RCC 7860 (cell line): ENCODE measurements at places on chromosomes 13 and 19.
A peak's percentile ranks its signal among the peaks of the same experiment; 100 is the strongest.

DNA sequence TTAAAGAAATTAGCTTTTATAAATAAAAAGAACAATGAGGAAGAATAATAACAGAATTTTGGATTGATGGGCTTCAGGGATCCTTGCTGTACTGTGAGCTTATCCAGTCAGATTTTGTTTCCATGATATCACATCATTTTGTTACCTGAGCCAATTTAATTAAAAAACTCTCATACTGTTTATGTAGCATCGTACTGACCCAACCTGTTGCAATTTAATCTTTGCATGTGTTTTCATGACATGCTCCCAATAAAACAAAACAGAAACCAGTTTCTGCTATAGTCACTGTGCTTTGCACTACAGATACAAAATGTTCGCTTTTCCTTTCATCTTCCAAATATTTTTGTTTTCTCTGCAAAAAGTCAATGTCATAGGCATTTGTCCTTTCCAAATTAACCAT, 109.7 kb upstream of the RNF113B start:
- DNase-seq, result no peak

DNA sequence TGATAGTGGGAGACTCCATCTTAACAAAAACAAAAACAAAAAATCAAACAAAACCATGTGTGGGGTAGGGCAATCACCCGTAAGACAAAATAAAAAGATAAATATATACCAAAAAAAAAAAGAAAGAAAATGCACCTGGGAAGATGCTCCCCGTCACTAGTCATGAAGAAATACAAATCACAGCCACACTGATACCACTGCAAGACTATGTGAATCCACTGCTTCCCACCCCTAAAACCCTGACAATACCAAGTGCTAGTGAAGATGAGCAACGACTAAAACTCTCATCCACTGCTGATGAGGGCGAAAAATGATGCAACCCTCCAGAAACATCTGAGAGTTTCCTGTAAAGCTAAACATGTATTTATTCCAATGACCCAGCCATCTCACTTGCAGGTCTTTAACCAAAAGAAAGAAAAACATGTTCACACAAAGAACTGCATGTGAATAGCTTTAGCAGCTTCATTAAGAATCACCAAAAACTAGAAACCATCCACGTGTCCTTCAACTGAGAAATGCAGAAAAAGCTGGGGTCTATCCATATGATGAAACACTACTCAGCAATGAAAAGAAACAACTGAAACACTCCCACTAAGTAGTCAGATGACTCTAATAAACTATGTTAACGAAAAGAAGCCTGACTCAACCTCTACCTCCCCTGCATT, 31.7 kb downstream of the BRD4 start:
- no peak for DNase-seq

GRCh38 chr19:38319421-38320258, at the start of gene KCNK6:
TSS of gene KCNK6 (plus strand) at chr19:38319845. CDS start at chr19:38319951, 106 bp downstream.
- DNase-seq, result no peak

DNA sequence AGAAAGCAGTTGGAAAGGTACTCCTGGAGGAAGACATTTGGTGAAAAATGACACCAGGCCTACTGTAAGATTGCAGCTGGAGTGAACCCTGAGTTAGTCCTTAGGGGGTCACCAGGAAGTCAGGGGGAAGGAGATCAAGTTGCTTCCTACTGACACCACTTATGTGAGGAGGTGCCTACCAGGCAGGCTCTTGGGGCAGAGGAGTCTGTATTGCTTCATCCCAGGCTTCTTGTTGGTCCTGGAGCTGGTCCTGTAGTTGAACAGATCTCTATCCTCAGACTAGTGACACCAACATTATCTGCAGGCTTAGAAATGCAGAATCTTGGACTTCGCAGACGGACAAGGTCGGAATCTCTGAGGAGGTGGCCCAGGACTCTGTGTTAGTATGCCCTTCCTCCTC, 116.0 kb upstream of the ARGLU1 start:
- DNase-seq, result no peak

DNA sequence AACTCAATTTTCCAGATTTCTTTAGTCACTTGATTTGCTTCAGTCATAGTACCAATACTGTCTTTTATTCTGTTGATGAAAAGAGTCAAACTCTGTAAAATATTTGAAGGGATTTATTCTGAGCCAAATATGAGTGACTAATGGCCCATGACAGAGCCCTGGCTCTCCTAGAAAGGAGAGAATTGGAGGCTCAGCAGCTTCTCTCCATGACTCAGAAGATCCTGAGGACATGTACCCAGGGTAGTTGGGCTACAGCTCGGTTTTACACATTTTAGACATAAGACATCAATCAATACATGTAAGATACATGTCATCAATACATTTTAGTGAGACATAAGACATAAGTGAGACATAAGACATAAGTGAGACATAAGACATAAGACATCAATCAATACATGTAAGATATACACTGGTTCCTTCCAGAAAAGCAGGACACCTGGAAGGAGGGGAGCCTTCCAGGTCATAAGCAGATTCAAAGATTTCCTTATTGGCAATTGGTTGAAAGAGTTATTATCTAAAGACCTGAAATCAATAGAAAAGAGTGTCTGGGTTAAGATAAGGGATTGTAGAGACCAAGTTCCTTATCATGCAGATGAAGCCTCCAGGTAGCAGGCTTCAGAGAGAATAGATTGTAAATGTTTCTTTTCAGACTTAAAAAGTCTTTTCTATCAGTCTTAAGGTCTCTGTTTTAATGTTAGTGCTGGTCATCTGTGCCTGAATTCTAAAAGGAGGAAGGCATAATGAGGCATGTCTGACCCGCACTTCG, 179.8 kb upstream of the RFC3 start:
- no peak for DNase-seq

DNA sequence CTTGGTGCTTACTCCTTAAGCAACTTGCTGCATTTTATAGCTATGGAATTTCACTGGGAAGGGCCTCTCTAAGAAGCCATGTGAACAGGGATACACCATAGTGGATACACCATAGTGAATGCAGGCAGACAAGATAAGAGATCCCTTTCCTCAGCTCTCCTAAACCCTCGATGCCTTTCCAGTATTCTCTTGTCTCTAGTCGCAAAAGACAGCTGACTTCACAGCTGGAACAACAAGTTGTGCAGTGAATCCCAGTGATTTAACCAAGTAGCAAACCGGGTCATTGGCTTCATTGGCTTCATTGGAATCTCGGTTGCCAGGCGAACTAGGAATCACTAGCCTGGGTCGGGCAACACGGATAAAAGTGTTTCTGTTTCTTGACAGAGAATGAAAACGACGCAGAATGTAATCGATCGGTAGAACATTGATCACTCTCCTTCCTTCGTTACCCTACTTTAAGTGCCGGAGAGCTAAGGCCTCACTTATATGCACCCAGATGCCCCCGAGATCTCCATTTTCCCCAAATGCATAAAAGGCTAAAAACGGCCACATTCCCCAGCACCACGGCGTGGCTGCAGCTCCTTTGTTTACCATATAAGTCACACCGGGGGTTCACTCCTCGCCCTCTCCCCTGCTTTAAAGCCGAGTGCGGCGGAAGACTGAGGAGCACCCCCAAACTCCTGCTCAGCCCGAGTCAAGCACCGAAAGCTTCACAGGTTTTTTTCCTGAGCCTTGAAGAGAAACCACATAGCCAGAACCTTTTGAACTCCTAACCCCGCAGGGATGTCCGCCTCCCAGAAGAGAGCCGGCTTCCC, 674 bp downstream of the TRPC4 start:
- peak; percentile 7 for DNase-seq

- DNase-seq, result no peak
Measured at GRCh38 chr13:48318821-48319511, 15.4 kb downstream of the RB1 start.

DNA sequence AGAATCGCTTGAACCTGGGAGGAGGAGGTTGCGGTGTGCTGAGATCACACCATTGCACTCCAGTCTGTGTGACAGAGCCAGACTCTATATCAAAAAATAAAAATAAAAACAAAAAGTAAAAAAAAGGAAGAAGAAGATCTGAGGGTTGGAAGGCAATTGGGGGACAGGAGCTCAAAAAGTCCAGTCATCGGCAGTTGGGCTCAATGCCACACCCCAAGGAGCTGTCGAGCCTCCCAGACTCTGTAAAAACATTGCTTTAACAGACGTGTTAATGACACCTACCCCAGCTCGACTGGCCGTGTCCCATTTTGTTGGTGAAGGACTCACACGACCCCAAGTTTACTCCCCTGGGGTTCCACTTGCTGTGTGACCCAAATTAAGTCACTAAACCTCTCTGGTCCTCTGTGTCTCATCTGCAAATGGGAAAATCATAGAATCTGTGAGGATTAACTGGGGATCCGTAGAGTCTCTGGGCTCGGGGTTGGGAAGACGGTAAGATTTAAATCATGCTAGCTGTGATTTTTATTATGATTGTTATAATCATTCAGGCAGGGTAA, 7.0 kb downstream of the GNA15 start:
- no peak for DNase-seq

- no peak for DNase-seq
Measured at GRCh38 chr13:98416408-98416807, 160.5 kb downstream of the STK24 start.

DNA sequence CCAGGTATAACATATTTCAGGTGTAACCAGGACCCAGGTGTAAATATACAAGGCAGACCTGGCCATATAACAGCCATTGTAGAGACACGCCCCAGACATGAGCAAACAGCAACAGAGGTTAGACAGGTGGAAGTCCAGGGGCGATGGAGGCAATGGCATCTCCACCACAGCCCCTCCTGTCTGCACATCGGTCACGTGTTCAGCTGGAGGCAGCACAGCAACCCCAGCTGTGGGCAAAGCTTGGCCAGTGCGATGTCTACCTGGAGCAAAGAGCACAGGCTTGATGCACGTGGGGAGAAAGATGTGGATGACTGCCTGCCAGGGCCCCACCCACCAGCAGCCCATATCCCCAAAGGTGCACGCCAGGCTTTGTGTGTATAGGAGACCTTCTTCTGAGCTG, 4.4 kb downstream of the CYP4F2 start:
- DNase-seq, result no peak

GRCh38 chr19:9552536-9553274, 14.3 kb upstream of the ZNF426 start:
- DNase-seq, result no peak

GRCh38 chr19:38731654-38732301, 12.5 kb downstream of the CAPN12 start:
- DNase-seq, result no peak

- DNase-seq, result peak; percentile 99
Measured at GRCh38 chr19:2627319-2627829, 75.1 kb downstream of the GNG7 start.

DNA sequence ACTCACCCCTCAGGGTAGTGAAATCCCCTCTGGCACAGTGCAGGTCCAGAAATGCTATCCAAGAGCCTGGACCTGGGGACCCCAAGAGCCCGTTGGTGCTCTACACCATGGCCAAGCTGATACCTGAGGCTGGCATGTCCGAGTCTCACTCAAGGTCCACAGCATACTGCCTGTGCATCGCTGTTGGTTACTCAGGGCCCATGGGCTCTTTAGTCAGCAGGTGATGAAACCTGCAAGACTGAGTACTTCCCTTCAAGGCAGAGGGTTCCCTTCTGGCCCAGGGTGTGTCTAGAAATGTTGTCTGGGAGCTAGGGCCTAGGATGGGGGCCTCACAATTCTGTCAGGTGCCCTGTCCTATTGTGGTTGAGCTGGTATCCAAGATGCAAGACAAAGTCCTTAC, 19.6 kb upstream of the KBTBD7 start:
- no peak for DNase-seq

DNA sequence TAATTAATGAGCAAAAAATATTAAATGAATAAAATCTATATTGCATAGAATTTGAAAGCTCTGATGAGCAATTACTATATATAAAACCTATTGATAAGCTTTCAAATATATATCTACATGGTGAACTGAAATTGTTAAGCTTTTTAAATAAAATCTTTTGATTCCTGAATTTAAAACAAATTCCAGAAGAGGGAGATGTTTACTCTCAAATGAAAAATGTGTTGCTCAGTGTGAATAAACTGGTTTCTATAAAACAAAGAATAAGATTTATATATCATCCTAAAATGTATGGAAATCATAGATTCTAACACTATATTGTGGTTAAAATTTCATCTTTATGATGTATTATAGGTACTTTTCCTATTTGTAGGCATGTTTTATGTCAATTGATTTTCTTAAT, 171.5 kb upstream of the SLITRK6 start:
- peak; percentile 9 for DNase-seq

- peak; percentile 38 for DNase-seq
Measured at GRCh38 chr19:782185-782877, 14.9 kb upstream of the PTBP1 start.

- no peak for DNase-seq
Measured at GRCh38 chr19:28519952-28520861, 692.7 kb downstream of the UQCRFS1 start.

DNA sequence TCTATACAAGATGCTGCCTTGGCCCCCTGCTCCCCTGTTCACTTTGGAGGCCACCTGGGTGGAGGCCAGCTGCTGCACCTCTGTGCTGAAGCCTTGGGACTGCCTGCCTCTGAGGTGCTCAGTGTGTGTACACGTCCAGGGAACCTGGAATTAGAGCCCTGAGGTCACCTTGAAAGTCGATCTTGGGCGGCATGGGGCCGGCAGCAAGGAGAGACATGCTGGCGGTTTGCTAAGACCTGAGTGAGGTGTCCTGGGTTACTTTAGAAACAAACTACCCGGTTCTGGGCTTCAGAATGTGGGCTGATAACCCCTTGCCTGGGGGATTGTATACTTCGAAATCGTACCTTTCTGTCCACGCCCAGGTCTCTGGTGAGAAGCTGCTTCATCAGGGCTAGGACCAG, 25.5 kb downstream of the TSSK6 start:
- DNase-seq, result no peak

GRCh38 chr19:17337675-17338432, 501 bp downstream of the GTPBP3 start:
- DNase-seq, result no peak

- no peak for DNase-seq
Measured at GRCh38 chr19:23587546-23587945, 99.5 kb downstream of the ZNF675 start.

DNA sequence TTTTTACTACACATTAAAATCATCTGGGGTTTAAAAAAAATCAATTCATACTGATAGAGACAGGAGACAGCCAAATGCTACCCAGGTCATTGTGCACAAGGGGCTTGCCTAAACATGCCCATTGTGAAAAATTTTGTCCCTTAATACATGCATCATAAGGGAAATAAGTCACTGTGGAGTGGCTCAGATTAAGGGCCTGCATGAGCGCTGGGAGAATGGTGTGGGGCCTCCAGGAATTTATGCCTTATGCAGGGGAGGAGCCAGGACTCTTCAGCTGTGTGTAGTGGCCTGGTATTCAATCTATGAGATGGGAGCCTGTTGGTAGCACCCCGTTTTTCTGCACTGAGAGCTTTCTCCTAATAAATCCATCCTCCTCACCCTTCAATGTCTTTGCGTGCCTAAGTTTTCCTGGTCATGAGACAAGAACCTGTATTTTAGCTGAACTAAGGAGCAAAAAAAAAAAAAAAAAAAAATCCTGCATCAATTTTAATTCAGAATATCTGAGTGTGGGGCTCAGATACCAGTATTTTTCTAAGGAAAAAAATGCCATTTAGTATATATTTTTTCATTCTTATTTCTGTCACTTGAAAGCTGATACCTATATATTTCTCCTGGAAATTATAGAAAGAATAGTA, 997.6 kb upstream of the ATXN8OS start:
- DNase-seq, result no peak
